Breast epithelium (tissue), 4 donors: ENCODE measurements at places on chromosomes 4 and X. TPM values are rescaled to one million over a fixed set of nuclear protein-coding genes. Genes with fewer than 3 reads are reported as not detected.

Gene FGFBP2
- total RNA-seq = 6.2 TPM

Gene PDLIM3
- 181 TPM for total RNA-seq

Gene NXF2
- not detected for total RNA-seq

Gene CCDC158
- 5.4 TPM for total RNA-seq

Gene MAGIX
- total RNA-seq = 12.4 TPM

Gene CT45A3
- not detected for total RNA-seq

DNA sequence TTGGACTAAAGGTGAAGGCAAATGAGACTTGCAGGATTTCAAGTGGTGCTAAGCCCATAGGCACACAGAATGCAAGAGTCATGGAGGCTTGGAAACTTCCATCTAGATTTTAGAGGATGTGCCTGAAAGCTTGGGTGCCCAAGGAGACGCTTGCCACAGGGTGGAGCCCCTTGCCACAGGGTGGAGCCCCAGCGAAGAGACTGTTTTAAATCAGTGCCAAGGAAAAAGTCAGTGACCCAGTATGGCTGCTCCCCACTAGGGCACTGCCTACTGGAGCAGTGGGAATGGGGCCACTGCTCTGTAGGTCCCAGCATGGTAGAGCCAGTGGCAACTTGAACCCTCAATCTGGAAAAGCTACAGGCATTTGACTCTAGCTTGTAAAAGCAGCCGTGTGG, 794.2 kb upstream of the LCORL start:
- no peak overlapping the region for H3K4me3 ChIP-seq
- H3K27ac ChIP-seq = no peak overlapping the region
- H3K27me3 ChIP-seq = no peaks in the 10 kb centered on the region
- H3K4me1 ChIP-seq = no peaks in the 10 kb centered on the region

GRCh38 chrX:150544222-150544787, 24.1 kb upstream of the MTM1 start:
- H3K4me3 ChIP-seq = no peak overlapping the region
- no peak overlapping the region for H3K27ac ChIP-seq
- H3K27me3 ChIP-seq = no peaks in the 10 kb centered on the region
- H3K4me1 ChIP-seq = no peaks in the 10 kb centered on the region
- DNase-seq = no peak

- no peak for DNase-seq
- no peaks in the 10 kb centered on the region for H3K36me3 ChIP-seq
- H3K4me3 ChIP-seq = no peak overlapping the region
- H3K27me3 ChIP-seq = no peaks in the 10 kb centered on the region
- no peaks in the 10 kb centered on the region for H3K4me1 ChIP-seq
Measured at GRCh38 chr4:128427832-128428366, 140.3 kb upstream of the PGRMC2 start.

GRCh38 chr4:25654031-25654970, 1.4 kb upstream of the SLC34A2 start:
- no peak overlapping the region for H3K27ac ChIP-seq
- H3K4me3 ChIP-seq = no peak overlapping the region
- DNase-seq = peak; percentile 54
- H3K4me1 ChIP-seq = no peaks in the 10 kb centered on the region

DNA sequence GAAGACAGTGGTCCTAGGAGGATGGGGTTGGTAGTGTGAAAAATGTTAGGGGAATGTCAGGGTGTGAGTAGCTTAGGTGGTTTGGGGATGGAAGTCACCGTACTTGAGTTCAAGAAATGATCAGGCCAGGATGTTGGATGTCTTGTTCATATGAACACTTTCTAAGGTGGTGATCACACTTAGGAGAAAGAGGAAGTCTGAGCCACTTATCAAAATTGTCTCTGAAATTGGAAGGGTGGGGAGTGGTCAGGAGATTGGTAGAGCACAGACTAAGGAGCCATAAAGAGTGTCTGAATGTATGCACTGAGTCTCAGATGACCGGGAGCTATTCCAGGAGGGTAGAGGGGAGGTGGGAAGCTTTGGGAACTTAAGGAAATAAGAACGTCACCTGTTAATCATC, 17.3 kb downstream of the CMC4 start:
- H3K27ac ChIP-seq = no peak overlapping the region
- H3K36me3 ChIP-seq = no peaks in the 10 kb centered on the region
- no peaks in the 10 kb centered on the region for H3K4me1 ChIP-seq
- H3K27me3 ChIP-seq = no peaks in the 10 kb centered on the region

GRCh38 chr4:147734496-147734895, 2.6 kb downstream of the ARHGAP10 start:
- no peaks in the 10 kb centered on the region for H3K36me3 ChIP-seq
- no peak overlapping the region for H3K27ac ChIP-seq
- H3K4me1 ChIP-seq = no peaks in the 10 kb centered on the region
- H3K4me3 ChIP-seq = peak overlapping the region; percentile 88
- DNase-seq = no peak

- no peak for DNase-seq
- H3K27ac ChIP-seq = no peak overlapping the region
- no peaks in the 10 kb centered on the region for H3K27me3 ChIP-seq
- H3K4me3 ChIP-seq = no peak overlapping the region
Measured at GRCh38 chr4:153451911-153452657, 14.1 kb upstream of the TMEM131L start.

DNA sequence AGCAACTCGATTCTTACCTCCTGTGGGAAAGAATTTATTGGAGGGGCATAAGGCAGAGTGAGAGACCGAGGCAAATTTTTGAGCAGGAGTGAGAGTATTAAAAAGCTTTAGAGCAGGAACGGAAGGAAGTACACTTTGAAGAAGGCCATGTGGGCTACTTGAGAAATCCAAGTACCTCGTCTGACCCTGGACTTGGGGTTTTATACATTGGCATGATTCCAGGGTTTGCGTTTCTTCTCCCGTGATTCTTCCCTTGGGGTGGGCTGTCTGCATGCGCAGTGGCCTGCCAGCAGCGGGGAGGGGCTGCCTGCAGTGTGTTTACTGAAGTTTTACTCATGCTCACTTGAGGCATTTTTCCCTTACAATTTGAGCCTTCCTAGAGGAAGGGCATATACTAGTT, 3.4 kb downstream of the GALNT7 start:
- H3K4me3 ChIP-seq = no peak overlapping the region
- H3K4me1 ChIP-seq = no peaks in the 10 kb centered on the region
- DNase-seq = no peak
- H3K36me3 ChIP-seq = no peaks in the 10 kb centered on the region

DNA sequence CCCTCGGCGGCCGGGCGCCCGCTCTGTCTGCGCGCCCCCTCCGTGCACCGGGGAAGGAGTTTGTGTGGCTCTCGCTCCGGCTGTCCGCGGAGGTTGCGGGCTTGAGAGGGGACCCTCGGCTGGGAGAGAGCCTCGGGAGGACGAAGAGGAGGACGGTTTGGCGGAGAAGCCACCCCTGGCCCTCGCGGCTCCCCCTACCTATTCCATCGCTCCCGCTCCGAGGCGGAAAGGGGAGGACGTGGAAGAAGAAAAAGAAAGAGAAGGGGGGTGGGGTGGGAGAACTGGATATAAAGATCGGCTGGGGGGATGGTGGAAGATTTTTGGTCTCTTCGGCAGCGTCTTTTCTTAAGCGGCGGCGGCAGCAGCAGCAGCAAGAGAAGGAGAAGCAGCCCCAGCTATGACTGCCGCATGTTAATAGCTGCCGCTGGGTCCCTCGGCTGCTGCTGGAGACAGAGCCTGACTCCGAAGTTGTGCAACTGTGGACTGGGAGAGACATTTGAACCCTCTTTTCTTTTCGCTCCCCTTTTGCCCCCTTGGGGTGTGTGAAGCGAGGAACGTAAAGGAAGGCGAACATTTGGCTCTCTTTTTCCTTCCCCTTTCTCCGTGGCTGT, 895 bp downstream of the ADGRL3 start:
- H3K4me3 ChIP-seq = peak overlapping the region; percentile 66
- H3K4me1 ChIP-seq = no peaks in the 10 kb centered on the region
- no peaks in the 10 kb centered on the region for H3K36me3 ChIP-seq

DNA sequence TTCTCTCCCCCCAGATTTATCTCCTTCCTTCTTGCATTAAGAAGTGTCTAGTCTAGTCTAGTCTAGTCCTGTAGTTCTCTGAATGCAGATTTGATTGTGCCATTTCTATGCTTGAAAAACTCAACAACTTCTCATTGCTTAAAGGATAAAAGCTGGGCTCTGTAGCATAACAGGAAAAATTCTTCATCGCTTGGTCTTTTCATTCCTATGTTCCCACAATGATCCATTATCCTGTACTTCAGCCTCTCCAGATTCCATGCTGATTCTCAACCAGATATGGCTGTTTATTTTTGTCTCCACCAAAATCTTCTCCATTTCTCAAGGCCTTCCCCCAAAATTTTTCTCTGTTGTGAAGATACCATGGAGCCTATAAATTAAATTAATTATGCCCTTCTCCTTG, 102.9 kb upstream of the STIM2 start:
- H3K27me3 ChIP-seq = no peaks in the 10 kb centered on the region
- H3K36me3 ChIP-seq = no peaks in the 10 kb centered on the region
- H3K4me1 ChIP-seq = no peaks in the 10 kb centered on the region
- H3K4me3 ChIP-seq = no peak overlapping the region

DNA sequence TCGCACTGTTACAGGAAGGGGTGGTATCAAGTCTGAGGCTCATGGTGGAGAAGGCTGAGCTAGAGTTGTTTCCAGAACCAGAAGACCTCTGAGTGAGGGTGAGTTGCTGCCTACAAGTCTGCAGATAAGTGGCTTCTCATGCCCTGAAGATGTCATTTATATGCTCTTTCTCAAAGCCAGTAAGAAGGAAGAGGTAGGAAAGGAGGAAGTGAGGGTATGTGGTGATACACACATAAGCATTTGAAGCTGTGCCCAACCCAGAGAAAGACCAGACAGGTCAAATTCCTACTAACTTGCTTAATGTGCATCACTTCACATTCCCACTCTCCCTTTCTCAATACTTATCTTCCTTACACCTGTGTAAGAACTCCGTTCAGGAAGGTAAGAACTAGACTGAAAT, at the start of gene PPBP:
TSS of gene PPBP (minus strand) at position 130 of the 400 bp plus-strand sequence. CDS start at position 43, 87 bp downstream.
- no peaks in the 10 kb centered on the region for H3K27me3 ChIP-seq
- H3K4me3 ChIP-seq = no peak within 1 kb of the TSS
- DNase-seq = no peak
- H3K27ac ChIP-seq = no peak within 1 kb of the TSS
- H3K4me1 ChIP-seq = no peaks in the 10 kb centered on the region

DNA sequence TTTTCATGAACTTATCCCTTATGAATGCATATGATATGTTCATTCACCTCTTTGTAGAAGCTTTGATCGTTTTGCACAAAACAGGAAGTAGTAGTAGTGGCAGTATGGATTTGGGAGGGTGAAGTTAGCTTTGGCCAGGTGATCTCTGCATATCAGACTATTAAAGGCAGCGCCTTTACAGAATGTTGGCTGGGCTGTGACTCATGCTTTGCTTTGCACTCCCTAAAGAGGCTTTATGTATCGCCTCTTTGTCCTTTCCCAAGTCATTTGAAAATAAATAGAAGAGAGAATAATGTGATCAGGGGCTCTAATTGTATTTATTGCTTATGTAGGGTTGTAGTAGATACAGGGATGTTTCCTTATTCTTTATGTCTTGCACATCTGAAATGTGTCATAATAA, 50.4 kb downstream of the SHROOM3 start:
- H3K4me3 ChIP-seq = no peak overlapping the region
- DNase-seq = no peak
- no peaks in the 10 kb centered on the region for H3K4me1 ChIP-seq
- H3K36me3 ChIP-seq = no peaks in the 10 kb centered on the region
- no peaks in the 10 kb centered on the region for H3K27me3 ChIP-seq
